ENCODE measurements at places on chromosomes 11 and 22.

DNA sequence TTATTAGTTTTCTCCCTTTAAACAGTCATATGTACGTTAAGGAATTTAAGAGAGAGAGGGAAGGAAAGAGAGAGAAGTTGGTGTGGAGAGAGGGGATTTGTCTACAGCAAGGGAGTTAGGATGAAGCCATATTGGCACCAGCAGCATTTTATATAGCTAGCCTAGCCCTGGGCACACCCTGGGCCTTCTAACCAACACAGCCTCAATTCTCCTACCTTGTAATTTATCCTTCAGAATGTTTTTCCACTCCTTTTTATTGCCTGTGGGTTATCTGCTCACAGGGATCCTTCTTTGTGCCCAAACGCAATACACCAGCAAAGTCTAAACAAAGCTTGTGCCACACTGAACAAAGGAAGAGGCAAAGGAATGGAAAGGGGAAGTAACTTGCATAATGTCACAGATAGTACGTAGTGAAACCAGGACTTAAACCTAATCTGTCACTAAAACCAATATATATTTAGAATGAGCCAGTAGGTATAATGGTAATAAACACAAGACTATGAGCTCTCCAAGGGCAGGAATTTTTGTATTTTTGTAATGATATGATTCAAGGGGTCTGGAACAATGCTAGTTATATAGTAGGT is 613.8 kb upstream of the TENM4 start:
- no peak for DNase-seq

DNA sequence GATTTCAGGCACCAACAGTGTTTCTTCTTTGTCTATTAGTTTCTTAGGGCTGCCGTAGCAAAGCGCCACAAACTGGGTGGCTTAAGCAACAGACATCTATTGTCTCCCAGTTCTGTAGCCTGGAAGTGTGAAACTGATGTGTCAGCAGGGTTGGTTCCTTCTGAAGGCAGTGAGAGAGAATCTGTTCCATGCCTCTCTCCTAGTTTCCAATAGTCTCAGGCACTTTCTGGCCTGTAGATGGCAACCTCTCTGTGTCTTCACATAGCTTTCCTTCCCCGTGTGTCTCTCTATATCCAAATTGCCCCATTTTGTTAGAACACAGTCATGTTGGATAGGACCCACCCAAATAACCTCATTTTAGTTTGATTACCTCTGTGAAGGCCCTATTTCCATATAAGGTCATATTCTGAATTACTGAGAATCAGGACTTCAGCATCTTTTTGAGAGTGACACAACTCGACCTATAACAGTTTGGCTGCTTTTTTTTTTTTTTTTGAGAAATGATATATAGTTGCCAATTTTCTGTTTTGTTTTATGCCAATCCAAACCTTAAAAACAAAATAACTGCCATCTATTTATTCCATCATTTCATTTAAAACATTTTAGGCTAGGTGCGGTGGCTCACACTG is 108.2 kb downstream of the SLC36A4 start:
- DNase-seq, result no peak

DNA sequence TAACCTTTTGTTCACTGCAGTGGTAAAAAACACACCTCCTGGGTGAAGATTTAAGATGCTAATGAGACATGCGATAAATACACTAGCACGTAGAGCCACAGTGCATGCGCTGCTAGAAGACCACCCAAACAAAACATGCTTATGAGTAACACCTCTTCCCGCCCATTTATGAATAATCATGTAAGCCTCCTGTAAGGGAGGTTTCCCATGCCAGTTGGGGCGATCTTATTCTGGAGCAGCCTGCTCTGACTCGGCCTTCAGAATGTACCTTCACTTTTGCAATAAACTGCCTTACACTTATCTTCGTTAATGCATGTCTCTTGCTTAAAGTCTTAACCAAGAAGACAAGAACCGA is 18.1 kb upstream of the SCARF2 start:
- no peak for DNase-seq

- DNase-seq, result no peak
Measured at GRCh38 chr11:69727266-69727665, 23.4 kb upstream of the FGF19 start.

GRCh38 chr11:95108159-95108611 is 18.5 kb downstream of the ENDOD1 start:
- no peak for DNase-seq

DNA sequence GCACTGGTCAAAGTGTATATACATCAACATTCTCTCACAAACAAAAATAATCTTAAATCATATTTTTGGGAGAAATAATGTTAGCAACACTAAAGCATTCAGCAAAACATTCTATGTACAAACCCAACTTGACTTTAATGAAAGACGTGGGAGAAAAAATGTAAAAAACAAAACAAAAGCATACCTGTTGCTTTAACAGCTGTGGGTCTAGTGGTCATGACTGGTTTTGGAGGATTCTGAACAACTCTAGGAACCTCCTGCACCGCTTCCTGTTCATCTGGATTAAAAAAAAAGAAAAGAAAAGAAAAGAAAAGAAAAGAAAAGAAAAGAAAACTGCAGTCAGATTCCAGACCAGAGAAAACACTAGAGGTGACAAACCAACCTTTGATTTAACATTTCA is 2.1 kb downstream of the FNBP4 start:
- DNase-seq, result no peak

DNA sequence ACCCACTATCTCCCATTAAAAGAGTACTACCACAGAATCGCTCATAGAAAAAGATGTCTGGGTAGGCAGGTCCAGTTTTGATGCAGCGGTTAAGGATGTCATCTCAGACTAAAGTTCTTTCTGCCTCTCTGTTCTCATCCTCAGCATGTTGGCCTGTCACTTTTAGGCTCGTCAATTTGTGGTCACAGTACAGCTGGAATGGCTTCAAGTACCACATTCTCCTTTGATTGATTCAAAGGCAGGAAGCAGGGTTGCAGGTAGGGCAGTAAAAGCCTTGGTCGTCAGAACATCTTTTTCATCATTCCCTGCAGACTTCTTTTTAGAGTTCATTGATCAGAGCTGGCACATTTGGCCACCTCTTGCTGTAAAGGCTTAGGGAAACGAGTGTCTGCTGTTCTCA is 28.7 kb downstream of the SDHD start:
- no peak for DNase-seq

GRCh38 chr11:12871241-12871640 is 137.9 kb upstream of the RASSF10 start:
- DNase-seq, result no peak

DNA sequence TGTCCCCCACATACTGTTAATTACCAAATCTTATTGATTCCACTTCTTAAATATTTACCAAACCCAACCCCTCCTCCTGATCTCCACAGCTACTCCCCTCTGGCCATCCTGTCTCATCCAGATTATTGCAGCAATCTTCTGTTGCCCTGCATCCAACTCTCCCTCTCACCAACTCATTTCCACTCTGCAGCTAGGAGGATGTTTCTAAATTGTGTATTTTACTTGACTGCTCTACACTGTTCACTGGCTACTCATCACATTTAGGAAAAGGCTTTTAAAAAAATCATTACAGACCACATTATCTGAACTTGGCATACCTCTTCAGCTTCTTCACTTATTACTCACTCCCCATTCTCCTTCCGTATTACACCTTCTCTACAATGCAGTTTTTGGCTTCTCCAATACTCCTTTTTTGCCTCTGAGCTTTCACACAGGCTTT is 117.9 kb downstream of the ATG16L2 start:
- no peak for DNase-seq
